ENCODE measurements at places on chromosomes 2 and 18. TPM values are rescaled to one million over a fixed set of nuclear protein-coding genes. Genes with fewer than 3 reads are reported as not detected.

Gene CABLES1
- total RNA-seq, result 3.3 TPM

Gene CPS1
- 3.0 TPM for total RNA-seq

Gene DYNAP
- total RNA-seq, result not detected

Gene TDRD15
- total RNA-seq, result not detected

Gene SLC23A3
- total RNA-seq, result 1.4 TPM

DNA sequence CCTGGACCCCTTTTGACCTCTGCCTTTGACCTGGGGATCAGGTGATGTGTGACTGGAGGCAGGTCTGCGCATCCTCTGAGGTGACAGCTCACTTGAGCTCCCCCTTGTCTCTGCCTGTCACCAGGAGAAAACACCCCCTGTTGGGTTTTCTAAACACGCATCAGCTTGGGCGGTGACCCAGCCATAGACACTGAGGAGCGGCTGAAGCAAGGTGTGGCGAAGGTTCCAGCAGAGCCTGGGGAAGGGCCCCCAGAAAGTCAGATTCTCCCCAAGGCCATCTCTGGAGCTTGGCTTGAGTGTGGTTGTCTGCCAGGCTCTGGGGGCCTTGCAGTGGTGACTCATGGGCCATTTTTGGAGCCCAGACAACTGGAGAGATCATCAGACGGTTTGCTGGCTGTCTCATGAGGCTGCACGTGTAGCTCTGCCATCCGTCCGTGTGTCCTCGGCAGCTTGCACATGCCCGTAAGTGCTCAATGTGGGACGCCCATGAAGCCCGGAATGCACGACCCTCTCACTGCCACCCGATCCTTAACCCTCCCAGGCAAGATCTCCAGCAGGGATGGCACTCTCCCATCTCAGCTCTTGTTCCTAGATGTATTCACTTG, 29.4 kb downstream of the SIX3 start:
- no peak for DNase-seq

GRCh38 chr2:182110347-182110746, 124.7 kb downstream of the PPP1R1C start:
- DNase-seq, result no peak

GRCh38 chr2:20411361-20411894, 35.4 kb upstream of the RHOB start:
- DNase-seq, result peak; percentile 94

DNA sequence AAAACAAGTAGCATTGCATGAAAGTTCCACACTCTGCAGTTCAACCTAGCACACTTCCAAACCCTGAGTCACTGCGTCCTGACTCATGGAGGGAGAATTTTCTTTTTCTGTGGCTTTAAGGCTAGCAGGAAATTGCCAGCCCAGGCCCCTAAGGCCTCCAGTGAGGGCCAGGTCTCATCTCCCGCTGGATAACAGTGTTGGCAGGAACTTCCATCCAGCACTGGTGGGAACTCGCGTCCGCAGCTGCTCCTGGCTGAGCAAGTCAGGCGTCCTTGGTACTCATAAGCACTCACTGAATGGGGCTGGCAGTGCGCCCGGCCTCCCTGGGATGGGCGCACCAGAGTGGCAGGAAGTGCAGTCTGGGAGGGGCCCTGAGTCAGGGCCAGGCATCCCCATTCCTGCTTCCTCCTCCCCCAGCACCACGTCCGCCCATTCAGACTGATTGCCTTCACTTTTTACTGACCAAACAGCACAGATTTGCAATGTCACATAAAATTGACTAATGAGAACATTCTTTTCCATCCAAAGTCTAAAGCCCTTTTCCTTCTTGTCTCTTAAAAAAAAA, 14.3 kb downstream of the MALL start:
- DNase-seq, result peak; percentile 99

- no peak for DNase-seq
Observed at GRCh38 chr2:162967811-162968210, 129.2 kb upstream of the KCNH7 start.

DNA sequence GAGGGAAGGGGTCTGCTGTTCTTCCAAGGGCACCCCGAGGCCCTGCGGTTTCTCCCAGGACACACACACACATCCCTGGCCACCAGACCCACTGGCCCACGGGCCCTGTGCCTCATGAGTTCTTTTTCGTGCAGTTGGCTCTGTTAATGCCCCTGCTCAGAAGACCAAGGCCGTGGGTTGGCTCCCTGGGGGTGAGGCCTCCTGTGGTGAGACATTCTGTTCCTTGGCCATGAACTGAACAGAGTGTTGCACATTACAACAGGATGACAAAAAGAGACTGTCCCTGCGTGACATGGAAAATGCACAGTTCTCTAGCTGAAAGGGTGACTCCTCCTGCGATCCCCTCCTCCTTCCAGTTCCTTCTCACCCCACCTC, 30.7 kb downstream of the SH2D6 start:
- no peak for DNase-seq

DNA sequence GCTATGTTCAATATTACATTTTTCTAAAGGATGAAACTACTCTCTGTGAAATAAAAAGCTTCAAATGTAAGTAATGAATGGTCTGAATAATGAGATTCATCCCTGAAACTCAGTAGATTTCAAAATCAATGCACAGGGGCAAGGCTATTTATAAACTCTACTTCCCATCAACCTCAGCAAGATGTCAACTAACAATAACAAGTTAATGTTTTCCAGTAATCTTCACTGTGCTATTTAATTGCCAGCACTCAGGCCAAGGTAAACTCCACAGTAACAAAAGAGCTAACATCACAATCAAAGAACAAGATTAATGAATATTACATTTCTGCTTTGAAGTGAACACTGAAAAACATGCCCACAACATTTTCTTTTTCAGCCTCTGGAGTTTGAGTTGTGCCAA, 144.3 kb upstream of the ZFP36L2 start:
- DNase-seq, result no peak

DNA sequence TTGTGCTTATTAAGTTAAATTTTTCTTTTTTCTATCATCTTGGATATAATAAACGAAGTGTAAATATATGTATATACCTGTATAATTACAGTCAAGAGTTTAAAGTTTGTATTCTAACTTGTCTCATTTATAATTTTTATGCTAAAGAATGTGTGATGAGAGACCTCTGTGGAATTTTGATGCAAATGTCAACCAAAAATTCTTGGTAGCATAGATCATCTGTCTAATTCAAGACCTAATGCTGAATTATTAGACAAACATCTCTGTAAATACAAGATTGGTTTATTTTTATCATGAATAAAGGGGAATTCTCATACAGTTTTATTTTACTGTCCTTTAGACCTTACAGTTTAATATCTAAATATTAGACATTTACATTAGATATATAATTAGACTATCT, 149.2 kb upstream of the VWC2L start:
- DNase-seq, result no peak

- no peak for DNase-seq
Observed at GRCh38 chr18:7516266-7517117, 50.6 kb upstream of the PTPRM start.

GRCh38 chr18:8194431-8194830, 414.8 kb upstream of the RAB12 start:
- DNase-seq, result no peak

- DNase-seq, result no peak
Observed at GRCh38 chr2:43146083-43146482, 80.3 kb downstream of the ZFP36L2 start.
